ENCODE measurements at places on chromosomes 1 and 21.
A peak's percentile ranks its signal among the peaks of the same experiment; 100 is the strongest.

DNA sequence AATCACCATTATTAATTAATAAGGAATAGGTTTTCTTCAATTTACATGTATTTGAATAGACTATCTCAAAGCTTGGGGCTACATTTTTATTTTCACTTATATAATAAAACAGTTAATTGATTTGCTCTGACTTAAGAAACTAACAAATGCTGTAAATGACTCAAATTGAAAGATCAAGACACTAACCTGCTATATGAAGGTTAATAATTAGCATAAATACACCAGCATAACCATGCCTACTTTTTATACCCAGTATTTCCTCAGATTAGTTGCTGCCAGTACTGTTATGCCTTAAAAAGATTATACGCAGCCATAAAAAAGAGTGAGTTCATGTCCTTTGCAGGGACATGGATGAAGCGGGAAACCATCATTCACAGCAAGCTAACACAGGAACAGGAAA lies 1545.1 kb downstream of the AMY1C start:
- no peak for DNase-seq

DNA sequence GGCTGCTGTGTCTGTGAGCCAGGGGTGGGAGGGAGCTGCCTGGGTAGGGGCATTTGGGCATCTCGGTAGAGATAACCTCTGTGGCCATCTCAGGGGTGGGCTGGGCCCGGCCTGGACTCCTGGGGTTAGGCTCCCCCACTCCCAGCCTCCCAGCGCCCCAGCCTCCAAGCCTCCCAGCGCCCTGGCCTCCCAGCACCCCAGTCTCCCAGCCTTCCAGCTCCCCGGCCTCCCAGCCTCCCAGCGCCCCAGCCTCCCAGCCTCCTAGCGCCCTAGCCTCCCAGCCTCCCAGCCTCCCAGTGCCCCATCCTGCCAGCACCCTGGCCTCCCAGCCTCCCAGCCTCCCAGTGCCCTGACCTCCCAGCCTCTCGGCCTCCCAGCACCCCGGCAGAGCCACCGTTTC lies 85.1 kb upstream of the TTC34 start:
- DNase-seq = no peak

GRCh38 chr1:220915117-220915440 lies 35.8 kb downstream of the HLX start:
- DNase-seq = no peak

DNA sequence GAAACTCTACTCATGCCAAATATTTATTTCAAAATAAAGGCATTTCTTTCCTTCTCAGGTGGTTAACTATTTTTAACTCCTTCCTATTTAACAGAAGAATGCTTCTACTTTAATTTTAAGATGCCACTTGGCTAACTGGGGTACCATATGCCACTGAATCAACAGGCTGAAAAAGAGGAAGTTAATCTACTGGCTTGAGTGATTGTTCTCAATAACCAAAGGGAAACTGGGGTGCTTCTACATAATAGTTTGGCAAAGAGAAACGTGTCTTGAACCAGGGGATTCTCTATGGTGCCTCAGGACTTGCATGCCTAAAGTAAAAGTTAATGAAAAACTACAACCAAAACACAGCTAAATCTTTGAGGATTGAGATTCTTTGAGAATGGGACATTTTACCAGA lies 142.6 kb downstream of the DENND1B start:
- DNase-seq = no peak

DNA sequence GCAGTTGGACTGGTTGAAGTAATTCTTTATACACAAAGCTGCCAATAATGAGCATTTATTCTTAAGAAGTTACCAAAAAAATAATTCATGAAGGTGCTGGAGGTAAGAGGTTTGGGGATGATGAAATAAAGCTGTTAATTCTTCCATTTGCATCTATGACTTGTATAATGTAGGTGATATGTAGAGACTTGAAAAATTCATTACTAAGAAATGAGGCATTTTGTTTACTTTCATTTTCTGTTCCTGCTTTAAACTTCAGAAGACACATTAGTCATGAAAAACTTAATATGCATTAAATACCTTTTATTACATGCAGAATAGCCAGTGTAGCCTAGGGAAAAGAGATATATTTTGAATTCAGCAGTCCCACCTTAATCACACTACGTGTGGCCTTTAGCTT lies 214.2 kb downstream of the SLC44A5 start:
- no peak for DNase-seq

GRCh38 chr1:215842905-215843304 lies 275.8 kb downstream of the KCTD3 start:
- DNase-seq = no peak

DNA sequence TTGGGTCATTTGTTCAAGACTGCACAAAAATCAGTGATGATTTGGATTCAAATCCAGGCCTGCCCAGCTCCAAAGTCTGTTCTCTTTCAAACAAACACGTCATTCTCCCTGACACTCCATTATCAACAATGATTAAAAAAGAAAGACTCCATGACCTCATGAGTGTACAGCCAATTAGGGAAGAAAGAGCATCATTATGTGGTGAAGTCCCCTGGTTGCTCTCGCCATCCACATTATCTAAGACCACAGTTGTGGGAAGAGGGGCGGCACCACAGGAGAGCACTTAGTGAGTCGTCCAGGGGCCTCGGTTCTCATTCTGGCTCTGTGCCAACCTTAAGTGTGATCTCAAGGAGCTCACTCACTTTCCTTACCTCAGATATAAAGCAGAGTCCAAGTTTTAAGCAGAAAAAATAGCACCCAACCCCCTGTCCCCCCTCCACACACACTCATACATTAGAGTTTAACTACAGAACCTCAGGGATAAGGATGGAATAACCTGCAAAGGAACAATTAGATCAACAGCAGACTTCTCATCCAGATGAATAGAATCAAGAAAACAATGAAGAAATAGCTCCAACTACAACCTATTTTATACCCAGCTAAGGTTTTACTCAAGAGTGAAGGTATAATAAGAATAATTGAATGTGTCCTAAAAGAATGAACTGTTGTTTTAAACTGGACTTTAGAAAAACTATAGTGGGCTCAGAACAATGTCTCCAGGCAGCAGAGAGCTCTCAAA lies 47.8 kb downstream of the COL6A1 start:
- DNase-seq = no peak

- DNase-seq = peak; percentile 98
Measured at GRCh38 chr1:244834543-244835275, 749 bp upstream of the COX20 start.

GRCh38 chr21:42214921-42215320 lies 4.0 kb upstream of the ABCG1 start:
- DNase-seq = no peak

GRCh38 chr1:30045304-30046090 lies 677.9 kb downstream of the MATN1 start:
- no peak for DNase-seq

DNA sequence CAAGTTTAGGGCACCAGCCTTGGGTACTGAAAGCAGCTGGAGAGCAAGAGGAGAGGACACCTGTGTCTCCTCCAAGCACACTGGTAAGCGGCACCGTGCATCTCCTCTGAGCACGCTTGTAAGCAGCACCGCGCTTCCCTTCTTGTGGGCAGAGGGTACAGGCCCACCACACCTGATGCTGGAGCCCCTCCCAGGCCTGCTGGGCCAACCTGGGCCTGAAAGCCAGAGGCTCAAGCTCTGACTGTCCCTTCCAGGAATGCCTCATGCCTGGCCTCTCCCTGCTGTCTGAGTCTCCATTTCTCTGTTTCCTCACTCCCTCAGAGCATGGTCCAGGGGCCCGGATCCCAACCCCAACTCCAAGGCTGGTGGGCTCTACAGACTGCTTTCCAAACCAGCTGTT lies 25.9 kb downstream of the DMBX1 start:
- DNase-seq = no peak

DNA sequence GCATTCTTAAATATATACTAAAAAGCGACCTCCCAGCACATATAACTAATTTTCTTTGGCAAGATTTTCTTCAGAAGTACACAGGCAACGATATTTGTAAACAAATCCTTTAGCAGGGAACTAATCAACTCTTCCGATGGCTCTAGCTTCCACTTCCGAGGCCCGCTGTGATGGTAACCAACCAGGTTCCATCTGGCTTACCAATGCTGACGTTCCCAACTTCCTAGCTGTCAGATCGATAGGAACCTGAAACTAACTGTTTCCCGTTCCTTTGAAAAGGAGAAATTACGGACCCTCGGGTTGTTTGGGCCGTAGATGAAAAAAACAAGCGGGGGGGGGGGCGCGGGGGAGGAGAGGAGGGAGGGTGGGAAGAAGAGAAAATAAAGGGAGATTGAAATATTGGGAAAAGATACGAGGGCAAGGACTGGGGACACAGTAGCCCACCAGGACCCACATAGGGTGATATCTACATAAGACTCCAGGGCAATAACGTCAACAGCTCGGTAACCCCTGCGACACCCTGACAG lies 513 bp downstream of the GTF2B start:
- DNase-seq = no peak

- DNase-seq = no peak
Measured at GRCh38 chr1:51439053-51439452, 80.0 kb downstream of the EPS15 start.

- peak; percentile 69 for DNase-seq
Measured at GRCh38 chr1:241423541-241424479, 66.8 kb upstream of the RGS7 start.

DNA sequence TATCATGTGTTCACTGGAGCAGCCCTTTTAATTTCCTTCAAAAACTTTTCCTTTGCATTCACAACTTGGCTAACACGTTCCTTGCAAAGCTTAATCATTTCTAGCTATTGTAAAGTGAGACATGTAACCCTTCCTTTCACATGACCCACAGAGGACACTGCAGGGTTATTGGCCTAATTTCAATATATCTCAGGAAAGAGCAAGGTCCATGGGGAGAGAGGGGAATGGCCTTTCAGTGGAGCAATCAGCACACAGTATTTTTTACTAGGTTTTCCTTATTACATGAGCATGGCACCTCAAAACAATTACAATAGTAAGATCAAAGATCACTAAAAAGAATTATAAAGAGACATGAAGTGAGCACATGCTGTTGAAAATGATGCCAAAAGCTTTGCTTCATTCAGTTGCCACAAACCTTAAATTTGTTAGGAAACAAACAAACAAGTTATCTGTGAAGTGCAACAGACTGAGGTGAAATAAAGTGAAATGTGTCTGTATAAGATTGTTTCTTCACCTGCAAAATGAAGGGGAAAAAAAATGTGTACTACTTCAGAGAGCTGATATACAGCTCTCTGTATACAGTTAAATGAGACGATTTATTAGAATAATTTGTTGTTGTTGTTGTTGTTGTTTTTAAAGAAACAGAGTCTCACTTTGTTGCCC lies 61.5 kb downstream of the EIF4G3 start:
- no peak for DNase-seq

DNA sequence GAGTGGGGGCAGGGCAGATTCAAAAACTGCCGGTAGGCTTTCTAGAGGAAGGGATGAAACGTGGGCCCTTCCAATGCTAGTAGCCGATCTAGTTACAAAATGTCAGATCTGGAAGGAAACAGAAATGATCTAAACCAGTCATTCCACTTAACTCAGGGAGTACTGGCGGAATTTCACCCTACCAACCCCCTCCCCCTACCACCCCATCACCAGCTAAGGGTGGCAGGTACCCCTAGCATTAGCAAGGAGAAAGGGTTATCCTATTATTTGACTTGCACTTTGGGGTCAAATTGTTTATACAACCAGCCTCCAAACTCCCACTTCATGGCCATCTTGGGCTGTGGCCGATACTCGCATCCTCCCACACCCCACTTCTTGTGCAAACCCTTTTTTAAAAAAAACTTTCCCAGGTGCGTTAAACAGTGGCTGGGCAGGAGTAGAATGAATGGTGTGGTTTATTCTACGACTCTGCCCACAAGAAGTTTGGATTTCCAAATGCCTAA lies 644 bp upstream of the MRPL24 start:
- DNase-seq = no peak

- no peak for DNase-seq
Measured at GRCh38 chr1:70866542-70867264, 180.9 kb downstream of the PTGER3 start.

- DNase-seq = no peak
Measured at GRCh38 chr1:216621536-216621935, 101.7 kb downstream of the ESRRG start.

- DNase-seq = no peak
Measured at GRCh38 chr1:80424249-80424648, 1376.5 kb upstream of the ADGRL2 start.

GRCh38 chr1:224432672-224433040 lies 1.9 kb downstream of the WDR26 start:
- no peak for DNase-seq

DNA sequence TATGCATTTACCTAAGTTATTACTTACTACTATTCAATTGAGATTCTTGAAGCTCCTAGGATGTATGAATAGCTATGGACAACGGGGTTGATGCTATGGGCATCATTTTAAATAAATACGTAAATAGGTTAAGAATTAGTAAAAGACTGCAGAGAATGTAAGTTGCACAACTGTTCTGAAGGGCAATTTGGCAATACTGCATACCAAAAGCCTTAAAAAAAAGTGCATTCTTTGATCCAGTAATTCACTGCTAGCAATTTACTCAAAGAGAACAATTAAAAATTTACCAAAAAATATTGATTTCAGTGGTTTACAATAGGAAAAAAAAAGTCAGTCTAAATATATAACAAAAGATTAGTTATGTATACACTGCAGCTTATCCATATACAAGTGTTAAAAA lies 3.5 kb downstream of the ARPC5 start:
- no peak for DNase-seq

DNA sequence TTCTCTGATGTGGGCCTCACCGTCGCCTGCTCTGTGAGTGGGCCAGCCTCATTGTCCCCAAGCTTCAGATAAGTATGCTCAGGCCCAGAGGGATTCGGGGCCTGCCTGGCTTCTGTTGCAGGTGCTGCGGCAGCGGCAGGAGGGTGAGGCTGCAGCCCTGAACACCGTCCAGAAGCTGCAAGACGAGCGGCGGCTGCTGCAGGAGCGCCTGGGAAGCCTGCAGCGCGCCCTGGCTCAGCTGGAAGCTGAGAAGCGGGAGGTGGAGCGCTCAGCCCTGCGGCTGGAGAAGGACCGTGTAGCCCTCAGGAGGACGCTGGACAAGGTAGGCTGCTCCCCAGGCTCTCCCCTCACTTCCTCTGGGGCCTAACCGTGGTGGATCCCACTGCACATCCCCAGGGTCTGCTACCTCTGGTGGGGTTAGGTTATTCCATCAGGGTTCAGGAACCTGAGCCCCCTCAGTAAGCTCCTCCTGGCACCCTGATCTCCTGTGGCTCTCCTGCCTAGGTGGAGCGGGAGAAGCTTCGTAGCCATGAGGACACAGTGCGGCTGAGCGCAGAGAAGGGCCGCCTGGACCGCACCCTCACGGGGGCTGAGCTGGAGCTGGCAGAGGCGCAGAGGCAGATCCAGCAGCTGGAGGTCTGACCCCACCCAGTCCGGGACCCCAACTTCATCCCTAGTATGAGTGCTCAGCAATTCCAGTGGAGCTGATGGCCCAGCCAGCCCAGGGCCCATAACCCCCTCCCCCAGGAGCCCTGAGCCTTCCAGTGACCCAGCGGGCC lies 10.1 kb downstream of the MFAP2 start:
- DNase-seq = no peak

DNA sequence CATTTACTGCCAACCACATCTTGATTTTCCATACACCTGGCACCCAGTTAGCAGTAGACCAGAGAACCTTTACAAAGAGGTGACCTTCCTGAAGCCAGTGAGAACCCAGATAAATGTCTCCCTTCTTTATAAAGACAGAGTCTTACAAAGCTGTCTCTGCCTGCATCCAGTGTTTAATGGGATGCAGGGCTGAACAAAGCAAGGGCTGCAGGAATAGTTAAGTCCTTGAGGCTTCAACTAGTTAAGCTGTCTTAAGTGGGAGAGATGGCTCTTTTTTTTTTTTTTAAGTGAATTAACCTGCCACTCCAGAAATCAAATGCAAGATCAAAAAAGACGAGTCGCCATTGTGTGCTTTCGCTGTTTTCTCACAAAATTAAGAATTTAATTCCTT lies 1.5 kb downstream of the AHCYL1 start:
- DNase-seq = no peak

GRCh38 chr1:95039360-95040031 lies 33.3 kb downstream of the ALG14 start:
- DNase-seq = no peak
